ENCODE measurements at places on chromosomes 2 and 18. TPM values are rescaled to one million over a fixed set of nuclear protein-coding genes. Genes with fewer than 3 reads are reported as not detected.

KIAA2012 gene
- total RNA-seq: not detected

ABCG8 gene
- total RNA-seq: not detected

OR6B2 gene
- not detected for total RNA-seq

MYOM1 gene
- 2.7 TPM for total RNA-seq

ATP8B1 gene
- not detected for total RNA-seq

HRH4 gene
- not detected for total RNA-seq

UGT1A3 gene
- not detected for total RNA-seq

Data from CD8-positive, alpha-beta T cell (primary cell).